SK-MEL-5 (cell line): ENCODE measurements at places on chromosomes 6 and 20. TPM values are rescaled to one million over a fixed set of nuclear protein-coding genes. Genes with fewer than 3 reads are reported as not detected.

Gene CST7
- total RNA-seq: 0.29 and 0.45 TPM in 2 replicates

Gene TRIM26
- 24.7 and 25.0 TPM in 2 replicates for total RNA-seq

Gene ZNF391
- total RNA-seq: 1.7 and 2.7 TPM in 2 replicates

Gene CD83
- 43.0 and 43.5 TPM in 2 replicates for total RNA-seq

Gene PLAGL1
- 0.05 TPM in 1 of 2 replicates, not detected in the other for total RNA-seq

Gene OVOL2
- not detected in 2 replicates for total RNA-seq

Gene VSTM2L
- 0.34 and 0.51 TPM in 2 replicates for total RNA-seq

Gene DSP
- total RNA-seq: 2.0 and 2.2 TPM in 2 replicates

Gene MUCL3
- total RNA-seq: not detected in 2 replicates

Gene NCOA6
- 6.1 and 6.5 TPM in 2 replicates for total RNA-seq

GRCh38 chr6:11525468-11526155, 11.9 kb upstream of the TMEM170B start:
- no peak for DNase-seq

DNA sequence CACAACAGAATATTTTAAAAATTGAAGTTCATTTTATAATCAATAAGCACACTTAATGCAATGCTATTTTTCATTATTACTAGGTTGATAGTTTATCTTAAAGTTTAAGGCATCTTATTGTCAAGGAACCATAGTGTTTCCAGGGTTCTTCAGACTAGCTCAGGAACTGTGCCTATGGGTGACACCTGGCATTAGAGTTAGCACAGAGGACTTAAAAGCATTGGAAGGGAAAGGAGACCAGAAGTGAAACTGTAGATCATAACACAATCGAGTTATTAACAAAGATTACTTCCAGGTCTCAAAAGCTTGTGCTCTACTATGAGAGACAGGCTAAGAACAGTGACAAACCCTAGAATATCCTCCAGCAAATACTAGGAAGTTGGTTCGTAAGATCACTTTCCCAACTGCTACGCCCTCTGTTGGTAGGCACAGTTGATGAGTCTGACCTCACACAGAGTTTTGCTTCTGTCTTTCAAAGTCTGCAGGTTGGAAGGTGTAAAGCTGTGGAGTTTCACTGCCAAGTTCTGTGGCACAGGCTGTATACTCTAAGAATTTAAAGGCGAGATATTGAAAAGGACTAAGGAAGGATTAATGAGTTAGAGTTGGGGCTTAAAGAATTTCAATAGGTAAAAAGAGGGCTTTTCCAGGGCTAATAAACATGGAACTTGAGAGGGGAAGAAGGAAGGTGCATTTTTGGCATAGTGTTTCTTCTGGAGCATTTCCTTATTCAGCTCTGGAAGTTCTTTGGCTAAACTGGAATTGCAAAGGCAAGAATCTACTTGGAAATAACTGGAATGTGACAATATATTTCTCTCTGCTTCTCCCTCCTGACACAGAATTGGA, 531.3 kb upstream of the JAG1 start:
- peak; percentile 93 for DNase-seq

GRCh38 chr6:161634916-161635315, 361.1 kb upstream of the AGPAT4 start:
- no peak for DNase-seq

DNA sequence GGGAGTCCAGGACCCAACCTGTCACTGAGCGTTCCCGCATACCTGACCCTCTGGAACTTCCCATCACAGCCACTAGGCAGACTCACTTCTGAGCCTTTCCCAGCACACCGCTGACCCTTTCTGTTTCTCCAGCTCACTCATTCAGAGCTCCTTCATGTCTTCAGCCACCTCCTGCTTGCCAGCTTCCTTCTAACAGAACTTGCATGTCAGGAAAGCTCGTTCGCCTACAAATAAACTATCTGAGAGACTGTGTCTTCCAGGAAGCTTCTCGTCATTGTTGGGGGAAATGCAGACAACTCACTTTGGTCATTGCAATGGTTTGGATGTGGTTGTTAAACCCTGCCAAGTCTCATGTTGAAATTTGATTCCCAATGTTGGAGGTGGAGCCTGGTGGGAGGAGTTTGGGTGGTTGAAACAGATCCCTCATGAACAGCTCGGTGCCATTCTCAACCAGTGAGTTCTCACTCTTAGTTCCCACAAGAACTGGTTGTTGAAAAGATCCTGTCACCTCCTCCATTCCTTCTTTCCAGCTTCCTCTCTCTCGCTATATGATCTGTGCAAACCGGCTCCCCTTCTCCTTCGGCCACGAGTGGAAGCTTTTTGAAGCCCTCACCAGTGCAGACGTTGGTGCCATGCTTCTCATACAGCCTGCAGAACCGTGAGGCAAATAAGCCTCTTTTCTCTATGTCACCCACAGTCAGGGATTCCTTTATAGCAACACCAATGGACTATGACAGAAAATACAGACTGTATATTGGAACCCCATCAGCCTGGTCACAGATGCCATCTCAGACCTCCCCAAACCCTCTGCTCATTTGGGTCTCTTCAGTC, 1.4 kb upstream of the MUC21 start:
- peak; percentile 29 for DNase-seq

- no peak for DNase-seq
These were observed 3.3 kb upstream of the C6orf136 start for GRCh38 chr6:30643656-30644055.

DNA sequence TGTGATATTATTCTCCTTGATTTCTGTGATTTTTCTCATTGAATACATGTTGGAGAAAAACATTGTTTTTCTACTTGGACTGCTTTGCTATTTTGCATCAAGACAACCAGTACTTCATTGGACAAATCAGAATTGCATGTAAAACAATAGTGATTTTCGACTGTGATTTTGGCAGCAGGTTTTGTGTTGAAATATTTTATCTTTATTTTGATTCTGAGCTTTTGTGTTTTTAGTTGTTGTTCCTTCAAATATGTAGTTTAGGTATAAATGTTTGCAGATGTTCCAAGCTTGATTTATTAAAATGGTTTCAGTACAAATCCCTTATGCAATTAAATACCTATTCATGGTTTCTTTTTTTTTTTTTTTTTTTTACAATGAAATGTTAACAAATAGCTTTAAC, 754.1 kb downstream of the DOK5 start:
- DNase-seq: no peak

DNA sequence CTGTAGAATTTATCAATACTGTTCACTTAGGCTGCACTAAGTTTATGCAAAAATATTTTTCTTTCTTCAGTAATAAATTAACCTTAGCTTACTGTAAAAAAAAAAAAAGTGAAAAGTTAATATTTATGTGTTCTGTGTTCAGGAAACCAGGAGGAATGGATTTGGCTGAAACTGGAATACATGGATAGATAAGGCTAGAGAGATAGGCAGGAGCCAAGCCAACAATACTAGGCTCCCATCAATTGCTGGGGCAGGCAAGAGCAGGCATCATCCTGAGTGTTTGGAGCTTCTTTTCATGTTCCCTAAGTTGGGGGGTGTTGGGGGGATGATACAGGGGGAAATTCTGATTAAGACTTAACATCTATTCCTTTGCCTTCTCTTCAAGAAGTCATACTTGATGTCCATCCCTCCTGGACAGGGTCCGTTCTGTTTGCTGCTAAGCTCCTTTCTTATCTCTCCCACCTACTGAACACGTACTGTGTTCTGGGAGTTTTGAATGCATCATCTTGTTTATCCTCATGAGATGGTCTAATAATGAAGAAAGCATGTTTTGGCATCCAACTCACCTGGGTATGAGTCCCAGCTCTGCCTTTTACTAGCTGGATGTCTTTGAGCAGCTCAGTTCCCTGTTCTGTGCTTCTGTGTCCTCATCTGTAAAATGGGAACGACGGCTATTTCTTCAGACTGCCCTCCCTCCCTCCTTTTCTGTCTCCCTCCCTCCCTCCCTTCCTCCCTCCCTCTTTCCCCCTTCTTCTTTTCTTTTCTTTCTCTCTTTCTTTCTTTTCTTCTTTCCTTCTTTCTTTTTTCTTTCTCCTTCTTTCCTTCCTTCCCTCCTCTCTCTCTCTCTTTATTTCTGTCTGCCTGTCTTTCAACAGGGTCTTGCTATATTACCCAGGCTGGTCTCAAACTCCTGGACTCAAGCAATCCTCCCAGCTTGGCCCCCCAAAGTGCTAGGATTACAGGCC, 6.4 kb upstream of the PROCR start:
- no peak for DNase-seq

DNA sequence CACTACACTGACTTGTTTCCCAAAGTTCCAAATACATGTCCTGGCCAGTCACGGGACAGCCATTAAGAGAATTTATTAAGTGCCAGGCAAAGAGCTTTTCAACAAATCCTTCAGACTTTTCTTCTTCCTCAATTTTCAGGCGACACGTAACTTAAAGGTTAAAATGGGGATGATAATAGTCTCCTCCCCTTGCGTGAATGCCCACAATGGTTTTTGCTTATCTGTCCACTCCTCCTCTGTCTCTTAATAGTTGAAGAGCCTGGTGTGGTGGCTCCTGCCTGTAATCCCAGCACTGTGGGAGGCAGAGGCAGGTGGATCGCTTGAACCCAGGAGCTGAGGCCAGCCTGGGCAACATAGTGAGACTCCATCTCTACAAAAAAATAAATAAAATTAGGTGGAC, 11.4 kb upstream of the PARD6B start:
- no peak for DNase-seq

DNA sequence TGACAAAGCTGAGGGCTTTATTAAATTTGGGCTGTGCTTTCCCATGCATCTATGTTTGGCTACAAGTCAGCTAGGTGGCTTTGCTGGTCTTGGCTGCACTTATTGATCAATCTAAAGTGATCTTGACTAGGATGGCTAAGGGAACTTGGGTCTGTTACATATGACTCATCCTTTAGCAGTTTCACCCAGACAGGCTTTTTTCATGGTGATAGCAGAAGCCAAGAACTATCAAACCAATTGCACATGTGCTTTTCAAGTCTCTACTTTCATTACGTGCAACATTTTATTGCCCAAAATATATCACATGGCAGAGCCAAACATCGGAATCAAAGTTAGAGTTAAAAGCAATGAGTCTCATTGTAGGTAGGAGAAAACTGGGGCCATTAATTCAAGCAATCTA, 626.3 kb downstream of the TENT5A start:
- DNase-seq: no peak

DNA sequence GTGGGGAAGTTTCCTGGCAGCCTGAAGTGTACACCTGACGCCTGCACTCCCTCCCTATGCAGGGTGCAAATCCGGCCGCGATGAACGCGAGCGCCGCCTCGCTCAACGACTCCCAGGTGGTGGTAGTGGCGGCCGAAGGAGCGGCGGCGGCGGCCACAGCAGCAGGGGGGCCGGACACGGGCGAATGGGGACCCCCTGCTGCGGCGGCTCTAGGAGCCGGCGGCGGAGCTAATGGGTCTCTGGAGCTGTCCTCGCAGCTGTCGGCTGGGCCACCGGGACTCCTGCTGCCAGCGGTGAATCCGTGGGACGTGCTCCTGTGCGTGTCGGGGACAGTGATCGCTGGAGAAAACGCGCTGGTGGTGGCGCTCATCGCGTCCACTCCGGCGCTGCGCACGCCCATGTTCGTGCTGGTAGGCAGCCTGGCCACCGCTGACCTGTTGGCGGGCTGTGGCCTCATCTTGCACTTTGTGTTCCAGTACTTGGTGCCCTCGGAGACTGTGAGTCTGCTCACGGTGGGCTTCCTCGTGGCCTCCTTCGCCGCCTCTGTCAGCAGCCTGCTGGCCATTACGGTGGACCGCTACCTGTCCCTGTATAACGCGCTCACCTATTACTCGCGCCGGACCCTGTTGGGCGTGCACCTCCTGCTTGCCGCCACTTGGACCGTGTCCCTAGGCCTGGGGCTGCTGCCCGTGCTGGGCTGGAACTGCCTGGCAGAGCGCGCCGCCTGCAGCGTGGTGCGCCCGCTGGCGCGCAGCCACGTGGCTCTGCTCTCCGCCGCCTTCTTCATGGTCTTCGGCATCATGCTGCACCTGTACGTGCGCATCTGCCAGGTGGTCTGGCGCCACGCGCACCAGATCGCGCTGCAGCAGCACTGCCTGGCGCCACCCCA, 1.2 kb downstream of the GPR6 start:
- DNase-seq: no peak

DNA sequence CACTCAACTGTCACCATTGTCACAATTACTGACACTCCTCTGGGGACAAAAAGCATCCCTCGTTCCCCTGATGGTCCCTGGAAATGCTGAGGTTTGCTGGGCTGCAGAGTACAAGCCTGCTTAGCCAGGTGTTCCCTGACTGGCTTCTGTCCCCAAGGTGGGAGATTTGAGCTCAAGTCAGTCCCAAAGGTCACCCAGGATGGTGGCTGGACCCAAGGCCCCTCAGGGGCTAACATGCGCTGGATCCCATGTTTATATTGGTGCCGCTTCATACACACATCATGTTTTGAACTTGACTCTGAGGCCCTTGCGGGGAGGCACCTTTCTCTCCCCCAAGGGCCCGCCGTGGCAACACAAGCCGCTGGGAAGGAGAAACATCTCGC, 44.2 kb downstream of the PMEPA1 start:
- no peak for DNase-seq

- DNase-seq: peak; percentile 37
These were observed 9.4 kb upstream of the PYGB start for GRCh38 chr20:25238319-25239037.
